ENCODE measurements at places on chromosomes 3 and 15. TPM values are rescaled to one million over a fixed set of nuclear protein-coding genes. Genes with fewer than 3 reads are reported as not detected.

TGFBR2 gene
- total RNA-seq, result 360 TPM

SLITRK3 gene
- 0.16 TPM for total RNA-seq

SST gene
- total RNA-seq, result not detected

LRRN1 gene
- total RNA-seq, result 0.69 TPM

Data from omental fat pad (tissue), 4 donors.